ENCODE measurements at places on chromosomes 3 and 15. TPM values are rescaled to one million over a fixed set of nuclear protein-coding genes. Genes with fewer than 3 reads are reported as not detected.

The CNTN6 gene
- total RNA-seq = 0.86 TPM

The DAPK2 gene
- 0.98 TPM for total RNA-seq

The HDAC11 gene
- 22.4 TPM for total RNA-seq

The LDHAL6B gene
- total RNA-seq = not detected
